ENCODE measurements at places on chromosomes 3 and 15.
A peak's percentile ranks its signal among the peaks of the same experiment; 100 is the strongest.

DNA sequence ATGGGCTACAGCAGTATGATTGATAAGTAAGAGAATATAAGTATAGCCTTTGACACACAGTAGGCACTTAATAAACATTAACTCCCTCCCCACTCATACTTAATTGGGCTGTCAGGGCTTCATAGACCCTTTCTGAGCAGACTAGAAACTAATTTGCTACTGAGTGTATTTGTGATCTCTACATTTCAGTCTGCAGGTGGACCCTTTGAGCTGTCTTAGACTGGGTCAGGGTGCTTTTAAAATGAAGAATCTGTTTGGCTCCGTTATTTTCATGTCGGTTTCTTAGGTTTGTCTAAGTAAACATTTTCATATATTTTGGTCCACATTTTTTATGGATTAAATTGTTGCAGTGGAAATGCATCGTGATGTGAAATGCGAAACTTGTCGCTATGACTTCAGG, 50.3 kb upstream of the SELENOK start:
- peak; percentile 9 for DNase-seq

DNA sequence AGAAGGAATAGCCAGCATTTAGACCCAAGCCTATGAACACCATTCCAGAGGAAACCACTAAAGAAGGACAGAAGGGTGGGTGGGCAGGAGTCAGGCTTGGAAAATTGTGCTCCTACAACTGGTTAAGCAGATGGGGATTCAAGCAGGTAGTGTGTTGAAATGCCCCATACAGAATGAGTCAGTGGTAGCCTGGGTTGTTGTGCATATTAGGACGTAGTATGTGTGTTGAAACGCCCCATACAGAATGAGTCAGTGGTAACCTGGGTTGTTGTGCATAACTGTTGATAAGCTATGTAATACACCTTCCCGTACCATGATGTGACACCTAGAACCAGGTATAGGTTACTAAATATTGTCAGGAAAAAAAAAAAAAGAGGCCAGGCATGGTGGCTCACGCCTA, 34.0 kb downstream of the MINDY4B start:
- no peak for DNase-seq

GRCh38 chr3:131223373-131224289, 157.9 kb upstream of the NUDT16 start:
- DNase-seq = no peak

- DNase-seq = no peak
Observed at GRCh38 chr3:37031096-37031682, 37.9 kb downstream of the MLH1 start.

DNA sequence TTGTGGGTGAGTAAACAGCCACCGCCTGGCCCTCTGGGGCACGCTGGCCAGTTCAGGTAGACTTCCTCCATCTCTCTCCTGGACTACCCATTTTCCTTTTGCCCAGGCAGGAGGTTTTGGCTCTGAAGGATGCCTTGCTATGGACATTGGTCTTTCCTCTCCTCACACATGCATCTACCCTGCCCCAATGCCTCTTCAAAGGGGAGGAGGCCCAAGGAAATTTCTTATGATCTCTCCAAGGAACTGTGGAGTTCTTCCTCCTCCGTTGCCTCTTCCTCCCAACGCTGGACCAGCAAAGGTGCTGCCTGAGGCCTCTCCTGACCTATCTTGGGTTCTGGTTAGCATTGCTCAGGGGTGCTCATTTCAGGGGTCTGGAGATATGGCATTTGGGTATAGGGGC, 33.5 kb downstream of the POMGNT2 start:
- DNase-seq = no peak

DNA sequence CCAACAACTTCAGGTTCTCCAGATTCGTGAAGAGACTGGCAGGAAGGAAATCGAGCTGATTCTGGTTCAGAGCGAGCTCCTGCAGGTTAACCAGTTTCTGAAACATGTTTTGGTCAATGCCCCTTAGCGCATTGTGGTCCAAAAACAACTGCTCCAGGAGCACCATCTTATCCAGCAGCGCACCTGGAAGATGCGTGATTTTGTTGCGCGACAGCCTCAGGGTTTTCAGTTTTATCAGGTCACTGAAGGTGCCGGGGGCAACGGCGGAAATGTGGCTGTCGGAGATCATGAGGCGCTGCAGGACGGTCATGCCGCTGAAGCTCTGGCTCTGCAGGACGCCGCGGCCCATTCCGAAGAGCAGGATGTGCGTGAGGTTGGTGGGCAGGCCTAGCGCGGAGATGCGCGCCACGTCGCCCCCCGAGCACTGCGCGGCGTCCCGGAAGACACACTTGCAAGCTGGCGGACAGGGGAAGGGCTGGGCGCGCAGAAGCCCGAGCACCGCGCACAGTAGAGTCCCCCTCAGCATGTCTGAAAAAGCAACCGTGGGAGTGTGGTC, 1.2 kb downstream of the GP5 start:
- no peak for DNase-seq

DNA sequence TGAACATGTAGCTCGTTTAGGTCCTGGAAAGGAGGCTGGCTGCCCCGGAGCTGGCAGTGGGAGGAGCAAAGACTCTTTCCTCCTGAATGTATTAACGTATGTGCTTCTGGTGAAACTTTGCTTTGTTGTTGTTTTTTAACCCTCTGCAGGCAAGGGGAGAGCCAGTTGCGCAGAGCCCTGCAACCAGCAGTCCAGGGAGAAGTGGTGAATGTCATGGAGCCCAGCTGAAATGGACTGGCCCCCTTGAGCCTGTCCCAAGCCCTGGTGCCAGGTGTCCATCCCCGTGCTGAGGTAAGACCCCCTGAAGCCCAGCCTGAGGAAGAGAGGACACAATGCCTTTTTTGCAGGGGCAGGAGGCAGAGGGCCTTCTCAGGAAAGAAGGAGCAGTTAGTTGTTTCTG, 33.3 kb downstream of the ST6GAL1 start:
- DNase-seq = no peak

DNA sequence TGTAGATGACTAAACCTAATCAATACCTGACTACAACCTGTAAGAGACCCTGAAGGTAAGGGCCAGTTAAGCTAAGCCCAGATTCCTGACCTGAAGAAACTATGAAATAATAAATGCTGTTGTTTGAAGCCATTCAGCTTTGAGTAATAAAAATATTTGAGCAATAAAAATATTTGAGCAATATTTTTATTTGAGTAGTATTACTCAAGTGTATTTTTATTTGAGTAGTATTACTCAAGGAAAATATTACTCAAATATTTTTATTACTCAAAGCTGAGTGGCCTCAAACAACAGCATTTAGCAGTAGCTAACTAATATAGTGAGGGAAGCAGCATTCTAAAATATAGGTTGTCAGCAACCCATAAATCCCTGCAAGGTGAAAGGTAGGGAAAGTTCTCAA, 143.8 kb upstream of the RARB start:
- no peak for DNase-seq

DNA sequence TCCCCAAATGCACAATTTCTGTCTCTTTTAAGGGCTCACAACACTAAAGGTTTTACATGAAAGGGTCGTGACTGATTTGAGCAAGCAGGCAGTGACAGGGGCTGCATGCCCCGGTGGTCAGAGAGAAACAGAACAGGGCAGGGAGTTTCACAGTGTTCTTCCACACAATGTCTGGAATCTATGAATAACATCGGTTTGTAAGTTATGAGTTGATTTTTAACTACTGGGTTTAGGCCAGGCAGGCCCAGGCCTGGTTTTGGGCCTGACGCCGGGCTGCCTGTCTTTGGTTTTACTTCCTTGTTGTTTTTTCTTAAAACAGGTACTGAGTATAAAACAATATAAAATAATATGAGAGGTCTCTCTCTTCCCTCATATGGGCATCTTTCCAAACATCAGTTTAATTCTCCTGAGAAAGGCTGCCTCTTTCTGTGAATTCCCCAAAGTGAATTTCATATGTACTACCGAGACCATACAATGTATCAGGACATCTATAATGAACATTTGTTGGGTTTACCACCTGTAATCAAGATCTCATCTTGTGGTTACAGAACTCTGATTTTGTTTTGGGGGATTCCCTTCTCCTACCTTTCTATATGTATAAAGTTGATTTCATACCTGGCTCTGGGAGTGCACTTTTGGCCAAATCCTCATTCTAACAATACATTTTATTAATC, 74.4 kb downstream of the CD200 start:
- DNase-seq = no peak

- no peak for DNase-seq
Observed at GRCh38 chr3:191894406-191894805, 433.4 kb downstream of the PYDC2 start.

- DNase-seq = no peak
Observed at GRCh38 chr3:32200992-32201758, 37.3 kb upstream of the CMTM8 start.

GRCh38 chr15:73888224-73889041, 15.1 kb downstream of the TBC1D21 start:
- no peak for DNase-seq

GRCh38 chr3:123294296-123294938, 92.7 kb downstream of the SEC22A start:
- DNase-seq = no peak

- DNase-seq = no peak
Observed at GRCh38 chr15:98207928-98208327, 247.4 kb downstream of the ARRDC4 start.

DNA sequence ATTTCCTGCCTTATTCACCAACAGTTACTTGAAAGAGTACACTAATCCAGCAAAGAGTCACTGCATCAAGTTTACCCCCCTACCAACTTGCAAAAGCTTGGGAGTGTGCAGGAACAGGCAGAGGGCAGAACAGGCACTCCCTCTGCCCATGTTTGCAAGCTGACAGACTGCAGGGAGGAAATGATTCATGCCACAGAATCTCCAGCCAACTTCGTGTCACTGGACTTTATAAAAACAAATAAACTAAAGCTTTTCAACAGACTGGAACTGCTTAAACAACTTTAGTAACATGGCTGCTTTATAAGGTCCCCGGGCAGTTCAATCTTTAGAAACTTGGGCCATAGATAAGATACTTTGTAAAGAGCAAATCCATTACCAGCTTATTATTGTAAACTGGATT, 129.5 kb downstream of the THRB start:
- no peak for DNase-seq

DNA sequence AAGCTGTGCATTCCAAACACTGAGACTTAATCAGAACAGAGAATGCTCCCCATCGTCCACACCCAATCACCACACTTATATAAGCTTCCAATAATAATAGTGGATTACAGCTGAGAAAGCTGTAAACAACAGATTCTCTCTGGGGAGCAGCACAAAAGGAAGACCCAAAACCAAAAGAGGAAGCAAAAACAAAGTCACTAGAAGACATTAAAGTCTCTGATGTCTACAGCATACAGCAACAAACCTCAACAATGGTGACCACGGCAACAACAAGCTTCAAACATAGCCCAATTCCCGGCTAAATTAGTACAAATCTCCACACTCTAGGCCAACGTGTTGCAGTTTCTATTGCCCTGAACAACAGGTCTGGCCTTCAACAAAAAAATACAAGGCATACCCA, 37.7 kb downstream of the ZDHHC23 start:
- DNase-seq = no peak

DNA sequence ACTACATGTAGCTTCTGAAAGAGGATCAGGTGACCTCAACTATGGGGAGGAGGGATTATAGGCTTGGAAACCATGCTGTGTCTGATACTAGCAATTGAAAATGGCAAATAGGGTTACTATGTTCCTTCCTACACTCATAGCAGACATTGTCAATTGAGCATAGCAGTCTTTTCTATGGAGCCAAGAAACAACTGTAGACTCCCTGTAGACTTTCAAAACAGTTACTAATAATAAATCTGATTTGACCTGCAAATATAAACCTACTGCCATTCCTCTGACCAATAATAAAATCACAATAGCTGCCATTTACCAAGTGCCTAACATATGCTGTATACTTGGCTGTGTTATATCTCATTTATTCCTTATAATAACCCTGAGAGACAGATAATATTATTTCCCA, 8.5 kb upstream of the ARL14 start:
- DNase-seq = no peak

GRCh38 chr3:109191421-109191820, 54.9 kb downstream of the C3orf85 start:
- DNase-seq = no peak

DNA sequence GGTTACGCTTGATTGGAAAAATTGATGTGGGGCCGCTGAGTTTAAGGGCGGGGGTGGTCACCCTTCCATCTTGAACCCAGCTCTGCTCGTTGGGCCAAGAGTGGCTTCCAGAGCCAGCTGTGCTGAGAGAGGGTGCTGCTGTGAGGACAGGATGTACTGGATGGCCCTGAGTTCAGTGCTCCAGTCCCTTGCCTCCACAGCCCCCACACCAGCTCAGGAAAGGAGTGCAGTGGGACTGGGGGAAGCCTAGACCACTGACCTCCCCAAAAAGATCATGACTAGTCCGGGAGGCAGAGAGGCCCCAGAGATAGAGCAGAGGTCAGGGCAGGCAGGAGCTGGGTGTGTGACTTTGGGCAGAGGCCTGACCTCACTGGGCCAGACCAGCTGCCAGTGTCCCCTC, 4.0 kb upstream of the PTH1R start:
- no peak for DNase-seq

DNA sequence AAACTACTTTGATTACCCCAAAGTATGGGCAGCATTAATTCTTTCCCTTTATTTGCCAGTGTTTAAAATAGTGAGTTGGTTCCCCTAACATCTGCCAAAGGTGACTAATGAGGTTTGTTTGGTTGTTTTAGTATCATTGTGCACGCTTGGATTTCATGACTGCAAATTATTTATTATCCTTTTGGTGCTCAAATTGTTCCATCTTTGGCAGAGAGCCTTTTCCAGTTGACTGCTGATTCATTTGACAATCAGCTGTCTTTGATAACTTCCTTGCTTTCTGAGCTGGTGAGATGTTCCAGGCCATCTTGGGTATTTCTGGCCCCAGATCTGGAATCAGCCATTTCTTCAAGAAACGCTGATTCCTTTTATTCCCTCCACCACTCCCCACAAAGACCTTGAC, 8.9 kb downstream of the DLEC1 start:
- no peak for DNase-seq

GRCh38 chr15:81091889-81092558, 42.0 kb upstream of the CFAP161 start:
- DNase-seq = no peak

GRCh38 chr3:30471796-30472489, 134.5 kb upstream of the TGFBR2 start:
- no peak for DNase-seq

GRCh38 chr3:70309591-70309990, 2.8 kb downstream of the MDFIC2 start:
- no peak for DNase-seq

DNA sequence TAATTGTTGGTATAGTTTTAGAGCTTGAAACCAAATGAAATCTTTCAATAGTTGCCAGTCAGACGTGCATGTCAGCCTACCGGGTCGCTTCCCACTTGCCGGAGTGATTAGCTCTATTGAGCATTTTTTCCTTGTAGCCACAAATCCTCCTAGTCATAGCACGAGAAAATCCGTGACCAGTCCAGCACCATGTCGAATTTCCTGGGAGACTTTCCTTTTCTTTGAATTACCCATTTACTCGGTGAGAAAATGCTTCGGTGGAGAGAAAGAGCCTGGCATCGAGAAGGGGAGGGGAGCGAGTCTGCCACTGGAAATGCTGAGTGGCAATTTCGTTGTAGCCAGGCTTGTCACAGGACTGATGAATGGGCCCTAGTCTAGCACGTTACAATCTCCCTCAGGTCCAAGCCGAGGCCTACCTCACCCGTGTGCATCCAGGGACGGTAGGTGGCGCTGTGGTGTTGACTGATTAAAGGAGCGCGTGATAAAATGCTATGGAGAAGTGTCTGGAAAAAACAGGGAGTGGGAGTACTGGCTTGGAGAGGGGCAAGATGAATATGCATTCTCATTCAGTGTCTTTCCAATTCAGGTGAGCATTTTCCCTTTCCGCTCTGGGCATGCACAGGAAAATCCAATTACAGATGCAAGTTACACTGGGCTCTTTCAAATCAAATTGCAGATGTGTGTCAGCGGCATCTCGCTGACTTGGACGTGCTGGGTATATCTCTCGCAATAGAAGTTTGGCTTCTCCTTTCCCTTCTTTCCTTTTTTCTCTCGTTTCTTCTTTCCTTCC, 238.8 kb downstream of the EDEM1 start:
- DNase-seq = peak; percentile 55
